ENCODE measurements at places on chromosomes 3 and 15.
A peak's percentile ranks its signal among the peaks of the same experiment; 100 is the strongest.

DNA sequence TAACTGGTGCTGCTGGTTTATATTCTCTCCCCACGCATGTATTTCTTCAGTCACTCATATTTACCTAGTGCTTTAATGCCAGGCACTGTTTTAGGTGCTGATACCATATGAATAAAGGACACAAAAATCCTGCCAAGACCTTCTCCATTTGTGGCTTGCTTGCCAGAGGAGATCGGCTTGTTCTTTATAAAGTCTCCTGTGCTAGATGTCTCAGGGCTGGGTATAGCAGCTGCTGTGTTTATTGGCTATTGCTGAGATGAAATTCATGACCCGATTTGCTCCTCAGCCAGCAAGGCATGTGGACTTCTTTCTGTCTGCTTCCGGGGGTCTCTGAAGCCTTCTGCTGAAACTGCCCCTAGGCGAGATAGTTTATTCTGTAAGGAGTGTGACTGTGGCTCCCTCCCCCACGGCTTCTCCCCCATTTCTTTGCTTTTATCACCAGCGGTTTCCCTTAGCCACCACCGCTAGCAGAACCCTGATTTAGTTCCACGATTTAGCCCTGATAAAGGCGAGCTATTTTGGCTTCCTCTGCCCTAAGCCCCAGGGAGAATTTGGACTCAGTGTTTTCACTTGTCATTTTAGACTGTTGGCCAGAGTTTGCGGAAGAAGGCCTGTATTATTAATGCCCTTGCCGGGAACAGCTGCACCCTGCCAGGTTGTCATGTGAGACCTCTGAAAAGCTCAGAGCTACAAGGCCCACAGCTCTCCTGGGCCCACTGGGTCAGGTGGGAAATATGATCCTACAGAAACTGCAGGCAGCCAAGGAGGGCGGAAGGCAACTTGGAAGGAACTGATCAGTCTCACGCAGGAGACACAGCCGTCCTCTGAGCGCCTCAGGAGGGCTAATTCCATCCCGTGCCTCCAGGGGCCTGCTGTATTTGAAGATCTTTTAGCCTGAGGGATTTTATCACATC lies 46.8 kb downstream of the ST6GAL1 start:
- DNase-seq: no peak

GRCh38 chr15:52228921-52229320 lies 37.7 kb upstream of the GNB5 start:
- no peak for DNase-seq

DNA sequence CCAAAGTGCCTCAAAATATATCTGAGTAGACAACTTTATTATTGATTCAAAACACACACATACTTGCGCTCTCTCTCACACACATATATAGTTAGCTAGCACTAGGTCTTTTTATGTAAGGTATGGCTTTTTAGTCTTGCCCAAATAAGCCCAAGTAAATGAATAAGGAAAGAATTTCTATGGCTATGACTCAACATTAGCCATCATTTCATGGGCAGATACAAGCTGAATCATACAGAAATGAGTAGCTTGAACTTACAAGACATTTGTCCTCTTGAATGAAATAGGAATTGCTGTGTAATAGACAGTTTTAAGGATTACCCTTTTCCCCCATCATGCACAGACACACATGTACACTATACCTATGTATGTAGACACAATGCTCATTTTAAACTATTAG lies 4.9 kb downstream of the CADPS start:
- DNase-seq: no peak

DNA sequence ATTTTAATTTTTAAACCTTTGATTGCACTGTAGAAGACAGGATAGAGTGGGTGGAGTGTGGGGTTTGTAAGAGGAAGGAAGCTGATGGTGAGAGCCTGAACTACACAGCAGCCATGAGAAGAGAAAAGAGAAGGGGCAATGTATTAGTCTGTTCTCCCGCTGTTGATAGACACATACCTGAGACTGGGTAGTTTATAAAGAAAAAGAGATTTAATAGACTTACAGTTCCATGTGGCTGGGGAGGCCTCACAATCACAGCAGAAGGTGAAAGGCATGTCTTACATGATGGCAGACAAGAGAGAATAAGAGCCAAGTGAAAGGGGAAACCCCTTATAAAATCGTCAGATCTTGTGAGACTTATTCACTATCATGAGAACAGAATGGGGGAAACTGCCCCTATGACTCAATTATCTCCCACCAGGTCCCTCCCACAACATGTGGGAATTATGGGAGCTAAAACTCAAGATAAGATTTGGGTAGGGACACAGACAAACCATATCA lies 37.3 kb downstream of the STARD5 start:
- no peak for DNase-seq

DNA sequence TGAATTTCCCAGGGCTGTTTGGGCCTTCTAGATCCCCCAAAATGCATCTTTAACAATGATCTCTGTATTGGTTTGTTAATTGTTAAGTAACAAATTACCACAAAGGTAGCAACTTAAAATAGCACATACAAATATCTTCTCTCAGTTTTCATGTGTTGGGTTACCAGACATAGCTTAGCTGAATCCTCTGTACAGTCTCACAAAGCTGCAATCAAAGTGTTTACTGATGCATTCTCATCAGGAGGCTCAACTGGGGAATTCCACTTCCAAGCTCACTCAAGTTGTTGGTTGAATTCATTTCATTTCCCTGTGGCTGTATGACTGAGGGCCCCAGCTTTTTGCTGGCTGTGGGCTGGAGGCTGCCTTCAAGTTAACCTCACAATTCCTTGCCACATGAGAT lies 297.6 kb downstream of the RPLP1 start:
- no peak for DNase-seq

- DNase-seq: no peak
These were observed 14.5 kb upstream of the CFAP100 start for GRCh38 chr3:126380011-126380768.

- DNase-seq: no peak
These were observed 457.4 kb downstream of the IGSF11 start for GRCh38 chr3:118577055-118577777.

- peak; percentile 4 for DNase-seq
These were observed 203.7 kb downstream of the SLC9A9 start for GRCh38 chr3:143644370-143645089.

- no peak for DNase-seq
These were observed 142.1 kb upstream of the TMCO5A start for GRCh38 chr15:37792351-37792750.

DNA sequence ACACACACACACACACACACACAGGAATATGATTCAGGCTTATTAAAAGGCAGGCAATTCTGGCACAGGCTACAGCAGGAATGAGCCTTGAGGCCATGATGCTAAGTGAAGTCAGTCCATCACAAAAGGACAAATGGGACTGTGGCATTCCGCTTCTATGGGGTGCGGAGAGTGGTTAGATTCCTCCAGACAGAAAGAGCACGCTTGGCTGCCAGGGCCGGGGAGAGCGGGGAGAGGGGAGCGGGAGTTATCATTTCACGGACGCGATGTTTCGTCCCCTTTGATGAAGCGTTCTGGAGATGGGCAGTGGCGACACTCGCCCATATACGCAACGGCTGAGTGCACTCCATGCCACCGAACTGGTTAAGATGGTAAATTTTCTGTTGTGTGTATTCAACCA lies 58.5 kb upstream of the FAM174B start:
- DNase-seq: no peak

- DNase-seq: no peak
These were observed 298.3 kb upstream of the TBL1XR1 start for GRCh38 chr3:177495566-177495965.

DNA sequence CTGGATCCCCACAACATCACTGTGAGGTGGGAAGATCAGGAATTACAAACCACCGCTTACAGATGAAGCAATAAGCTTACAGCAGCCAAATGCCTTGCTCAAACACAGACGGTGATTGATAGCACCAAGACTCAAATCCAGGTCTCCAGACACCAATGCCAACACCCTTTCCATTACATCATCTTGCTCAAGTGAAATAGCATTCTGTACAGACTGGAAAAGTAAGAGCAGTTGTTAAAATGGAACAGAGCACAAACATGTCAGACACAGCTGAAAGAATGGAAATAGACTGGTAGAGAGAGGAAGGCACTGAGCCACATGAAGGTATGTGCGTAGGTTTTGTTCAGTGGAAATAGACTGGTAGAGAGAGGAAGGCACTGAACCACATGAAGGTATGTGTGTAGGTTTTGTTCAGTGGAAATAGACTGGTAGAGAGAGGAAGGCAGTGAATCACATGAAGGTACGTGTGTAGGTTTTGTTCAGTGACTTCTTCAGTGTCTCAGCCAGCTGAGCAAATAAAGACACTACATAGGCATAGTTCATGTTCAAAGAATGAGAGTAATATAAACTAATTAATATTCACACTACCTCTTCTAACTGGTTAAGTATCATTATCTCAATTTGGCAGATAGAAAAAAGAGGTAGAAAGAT lies 15.6 kb downstream of the CLDN1 start:
- DNase-seq: peak; percentile 12

DNA sequence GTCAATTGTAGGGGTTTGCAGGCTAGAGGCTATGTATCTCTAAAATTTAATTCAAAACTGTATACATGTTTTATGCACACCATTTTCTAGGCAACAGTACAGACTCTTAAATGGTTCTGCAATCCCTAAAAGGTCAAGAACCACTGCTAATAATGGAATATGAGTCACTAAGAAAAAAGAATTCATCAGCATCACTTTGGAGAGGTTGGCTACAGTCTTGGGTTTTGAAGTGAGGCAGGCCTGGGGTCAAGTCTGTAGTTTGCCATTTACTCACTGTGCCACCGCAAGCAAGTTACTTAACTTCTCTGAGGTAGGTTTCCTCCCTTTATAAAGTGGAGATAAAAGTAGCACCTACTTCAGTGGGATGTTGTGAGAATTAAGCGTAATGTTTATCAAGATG lies 33.7 kb downstream of the THRB start:
- DNase-seq: no peak

GRCh38 chr15:88401251-88401995 lies 65.8 kb downstream of the MRPL46 start:
- DNase-seq: no peak

GRCh38 chr15:65330934-65331645 lies 26.6 kb downstream of the RNU5B-1 start:
- DNase-seq: no peak

DNA sequence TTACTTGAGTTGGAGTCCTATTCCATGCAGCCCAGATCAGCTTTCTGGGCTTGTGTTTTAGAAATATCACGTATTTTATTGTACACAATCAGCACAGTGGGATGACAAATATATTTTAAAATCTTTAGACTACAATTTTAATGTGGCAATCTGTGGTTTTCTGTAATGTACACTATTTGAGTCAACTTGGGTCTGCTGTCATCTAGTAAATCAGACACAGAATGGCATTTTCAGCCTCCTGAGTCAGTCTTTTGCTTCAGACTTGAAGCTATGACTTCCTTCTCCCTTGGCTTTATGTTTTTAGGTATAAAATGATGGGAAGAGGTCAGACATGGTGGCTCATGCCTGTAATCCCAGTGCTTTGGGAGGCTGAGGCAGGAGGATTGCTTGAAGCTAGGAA lies 232.1 kb downstream of the NECTIN3 start:
- DNase-seq: no peak

- no peak for DNase-seq
These were observed 8.9 kb downstream of the MYH15 start for GRCh38 chr3:108501535-108501934.

DNA sequence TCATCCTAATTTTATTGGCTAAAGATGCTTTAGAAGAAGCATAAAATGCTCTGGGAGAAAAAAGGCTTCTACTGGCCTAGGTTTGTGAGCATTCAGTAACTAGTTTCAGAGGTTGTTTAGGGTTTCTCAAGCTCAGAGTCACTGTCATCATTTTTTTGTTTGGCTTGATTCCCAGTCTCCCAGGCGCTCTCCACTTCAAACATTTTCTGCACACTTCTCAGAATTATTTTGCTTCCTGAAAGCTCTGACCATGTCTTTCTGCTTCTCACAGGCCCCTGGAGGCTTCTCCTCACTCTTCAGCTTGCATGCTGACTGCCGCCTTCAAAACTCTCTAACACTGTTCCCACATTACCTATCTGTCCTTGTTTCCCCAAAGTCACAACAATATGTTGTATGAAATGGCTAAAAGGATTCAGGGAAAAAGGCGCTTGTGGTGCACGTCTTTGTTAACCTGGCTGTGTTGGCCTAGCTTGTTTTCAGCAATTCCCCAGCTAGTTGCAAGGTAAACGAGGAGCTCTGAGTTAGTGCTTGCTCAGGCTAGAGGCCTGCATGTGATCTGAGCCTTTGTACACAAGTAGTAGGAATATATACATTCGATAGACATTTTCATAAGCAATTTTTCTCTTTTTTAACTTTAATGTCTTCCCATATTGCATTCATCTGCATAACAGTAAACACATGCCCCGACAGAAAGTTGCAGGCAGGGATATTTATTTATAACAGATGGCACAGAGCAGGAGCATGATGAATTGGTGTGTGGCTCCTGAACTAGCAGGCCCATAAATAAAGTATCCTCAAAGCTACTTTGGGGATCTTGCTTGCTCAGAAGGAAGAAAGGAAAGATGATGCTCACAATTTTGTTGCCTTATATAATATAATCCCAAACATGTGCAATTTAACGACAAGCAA lies 129.2 kb upstream of the DPH6 start:
- DNase-seq: no peak

DNA sequence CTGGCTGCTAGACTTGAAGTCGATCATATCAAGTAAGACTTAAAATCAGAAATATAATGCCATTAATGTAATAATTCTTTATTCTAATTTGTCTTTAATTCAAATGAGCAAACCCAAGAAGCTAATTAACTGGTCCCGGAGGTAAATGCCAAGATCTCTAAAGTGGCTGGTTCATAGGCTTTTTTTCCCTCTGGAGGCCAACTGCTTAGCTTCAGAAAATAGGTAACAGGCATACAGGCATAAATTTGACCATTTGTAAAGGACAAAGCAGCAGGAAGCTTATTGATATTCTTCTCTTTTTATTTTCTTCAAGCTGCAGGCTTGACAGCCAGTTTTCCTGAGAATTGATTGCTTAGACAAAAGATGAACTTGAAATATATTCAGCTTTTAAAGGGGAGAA lies 158.6 kb upstream of the RAP2B start:
- DNase-seq: no peak

DNA sequence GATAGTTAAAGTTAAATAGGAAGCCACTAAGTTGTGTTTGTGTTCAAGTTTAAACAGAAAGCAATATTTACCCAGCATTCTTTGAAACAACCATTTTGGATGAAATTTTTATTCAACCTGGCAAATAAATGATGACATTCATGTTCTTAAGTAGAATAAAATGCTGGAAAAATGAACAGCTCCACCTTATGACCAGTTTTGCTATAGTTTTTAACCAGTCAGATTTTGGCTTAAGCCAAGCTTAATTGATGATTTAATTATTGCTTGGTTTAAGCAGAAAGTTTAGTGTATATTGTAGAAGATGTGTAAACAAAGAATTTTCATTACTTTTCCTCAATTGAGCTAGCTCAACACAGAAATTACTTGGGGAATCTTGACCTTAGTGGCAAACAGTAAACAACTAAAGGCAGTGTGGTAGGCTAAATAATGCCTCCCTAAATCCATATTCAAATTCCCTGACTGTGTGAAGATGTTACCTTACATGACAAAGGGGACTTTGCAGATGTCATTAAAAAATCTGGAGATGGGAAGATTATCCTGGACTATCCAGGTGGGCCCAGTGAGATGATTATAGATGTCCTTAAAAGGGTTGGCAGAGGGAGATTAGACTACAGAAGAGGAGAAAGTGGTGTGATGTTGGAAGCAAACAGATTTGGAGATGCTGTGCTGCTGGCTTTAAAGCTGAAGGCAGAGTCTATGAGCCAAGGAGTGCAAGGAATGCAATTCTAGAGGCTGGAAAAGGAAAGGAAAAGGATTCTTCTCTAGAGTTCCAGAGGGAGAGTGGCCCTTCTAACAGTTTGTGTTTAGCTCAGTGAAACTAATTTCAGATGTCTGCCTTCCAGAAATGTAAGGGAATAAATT lies 448.6 kb upstream of the GOLIM4 start:
- DNase-seq: no peak

Data from activated T-cell treated with anti-CD3 and anti-CD28 coated beads, Interleukin-2, amount 50 U/mL, for 72 hours (primary cell).